Caco-2 (cell line): ENCODE measurements at places on chromosomes 1 and 21.

GRCh38 chr21:46253610-46254124 is 25.1 kb upstream of the LSS start:
- no peak for DNase-seq

DNA sequence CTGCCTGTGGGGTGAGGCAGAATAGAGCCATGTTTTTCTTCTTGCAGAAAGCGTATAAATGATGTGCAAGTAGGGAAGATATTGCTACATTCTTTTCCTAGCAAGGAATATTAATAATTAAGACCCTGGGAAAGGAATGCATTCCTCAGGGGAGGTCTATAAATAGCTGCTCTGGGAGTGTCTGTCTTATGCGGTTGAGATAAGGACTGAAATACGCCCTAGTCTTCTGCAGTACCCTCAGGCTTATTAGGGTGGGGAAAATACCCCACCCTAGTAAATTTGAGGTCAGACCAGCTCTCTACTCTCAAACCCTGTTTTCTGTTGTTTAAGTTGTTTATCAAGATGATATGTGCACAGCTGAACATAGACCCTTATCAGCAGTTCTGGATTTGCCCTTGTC is 155.9 kb upstream of the HMCN1 start:
- DNase-seq: no peak

DNA sequence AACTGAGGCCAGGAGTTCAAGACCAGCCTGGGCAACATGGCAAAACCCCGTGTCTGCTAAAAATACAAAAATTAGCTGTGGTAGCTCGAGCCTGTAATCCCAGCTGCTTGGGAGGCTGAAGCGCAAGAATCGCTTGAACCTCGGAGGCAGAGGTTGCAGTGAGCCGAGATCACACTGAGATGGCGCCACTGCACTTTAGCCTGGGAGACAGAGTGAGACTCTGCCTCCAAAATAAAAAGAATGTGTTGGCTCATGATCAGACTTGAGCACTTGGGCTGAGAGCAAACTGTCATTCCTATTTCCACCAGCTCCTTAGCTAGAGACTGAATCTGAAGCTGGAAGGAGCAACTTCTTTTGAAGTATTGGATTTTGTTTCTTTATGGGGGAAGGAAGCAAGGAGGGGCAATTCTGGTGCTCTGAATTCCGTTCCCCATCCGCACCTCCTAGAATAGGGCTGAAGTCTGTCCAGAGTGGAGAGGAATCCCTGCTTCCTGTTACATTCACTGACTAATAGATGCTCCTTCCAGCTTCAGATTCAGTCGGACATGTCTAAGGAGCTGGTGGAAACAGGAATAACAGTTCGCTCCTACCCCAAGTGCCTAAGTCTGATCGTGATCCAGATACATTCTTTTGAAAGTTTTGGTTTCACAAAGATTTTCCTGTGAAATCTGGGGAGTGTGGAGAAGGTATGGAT is 3.8 kb downstream of the ZNF672 start:
- peak; percentile 37 for DNase-seq

GRCh38 chr1:246642719-246643118 is 76.5 kb downstream of the CNST start:
- DNase-seq: no peak

GRCh38 chr1:96313216-96313615 is 408.4 kb upstream of the PTBP2 start:
- DNase-seq: no peak

DNA sequence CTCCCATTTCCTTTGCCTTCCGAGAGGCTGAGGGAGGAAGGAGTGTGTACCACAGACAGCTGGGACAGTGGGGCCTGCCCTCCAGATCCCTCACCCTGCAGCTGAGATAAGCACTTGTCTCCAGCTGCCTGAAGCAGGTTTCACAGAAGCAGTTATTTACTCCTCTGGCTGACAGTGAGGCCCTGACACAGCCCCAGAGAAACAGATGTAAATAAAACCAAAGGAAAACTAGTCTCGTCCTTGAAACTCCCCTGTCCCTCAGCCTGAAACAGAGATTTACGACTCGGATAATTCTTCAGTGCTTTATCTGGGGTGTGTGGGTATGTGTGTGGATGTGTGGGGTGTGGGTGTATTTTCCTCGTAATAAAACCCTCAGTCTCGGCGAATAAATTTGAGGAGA is 181.1 kb downstream of the IGSF21 start:
- no peak for DNase-seq

DNA sequence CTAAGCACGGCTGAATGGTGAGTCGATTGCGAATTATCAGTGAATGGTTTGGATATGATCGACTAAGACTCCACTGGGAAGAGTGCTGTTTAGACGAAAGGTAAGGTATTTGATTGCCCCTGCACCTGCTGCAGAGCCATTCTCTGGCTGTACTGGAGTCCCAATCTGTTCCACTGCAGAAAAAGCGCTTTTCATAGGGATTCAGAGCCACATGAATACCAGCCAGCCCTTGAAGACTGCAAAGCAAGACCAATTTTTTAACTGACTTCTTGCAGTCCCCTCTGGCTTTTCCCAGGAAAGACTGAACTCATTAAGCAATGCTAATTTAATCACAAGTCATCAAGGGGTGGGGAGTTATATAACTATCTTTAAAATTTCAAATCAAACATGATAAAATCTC is 1.3 kb downstream of the GREM2 start:
- DNase-seq: no peak

DNA sequence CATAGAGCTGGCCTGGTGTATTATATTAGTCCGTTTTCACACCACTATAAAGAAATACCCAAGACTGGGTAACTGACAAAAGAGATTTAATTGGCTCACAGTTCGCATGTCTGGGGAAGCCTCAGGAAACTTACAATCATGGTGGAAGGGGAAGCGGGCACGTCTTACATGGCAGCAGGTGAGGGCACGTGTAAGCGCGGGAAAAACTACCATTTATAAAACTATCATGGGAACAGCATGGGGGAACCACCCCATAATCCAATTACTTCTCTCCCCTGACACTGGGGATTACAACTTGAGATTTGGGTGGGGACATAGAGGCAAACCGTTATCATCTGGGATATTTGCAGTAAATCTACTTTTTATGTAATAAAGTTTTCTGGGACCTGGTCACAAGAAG is 6.8 kb downstream of the IER5 start:
- DNase-seq: no peak

GRCh38 chr1:62437273-62437940 is 558 bp downstream of the USP1 start:
- no peak for DNase-seq

DNA sequence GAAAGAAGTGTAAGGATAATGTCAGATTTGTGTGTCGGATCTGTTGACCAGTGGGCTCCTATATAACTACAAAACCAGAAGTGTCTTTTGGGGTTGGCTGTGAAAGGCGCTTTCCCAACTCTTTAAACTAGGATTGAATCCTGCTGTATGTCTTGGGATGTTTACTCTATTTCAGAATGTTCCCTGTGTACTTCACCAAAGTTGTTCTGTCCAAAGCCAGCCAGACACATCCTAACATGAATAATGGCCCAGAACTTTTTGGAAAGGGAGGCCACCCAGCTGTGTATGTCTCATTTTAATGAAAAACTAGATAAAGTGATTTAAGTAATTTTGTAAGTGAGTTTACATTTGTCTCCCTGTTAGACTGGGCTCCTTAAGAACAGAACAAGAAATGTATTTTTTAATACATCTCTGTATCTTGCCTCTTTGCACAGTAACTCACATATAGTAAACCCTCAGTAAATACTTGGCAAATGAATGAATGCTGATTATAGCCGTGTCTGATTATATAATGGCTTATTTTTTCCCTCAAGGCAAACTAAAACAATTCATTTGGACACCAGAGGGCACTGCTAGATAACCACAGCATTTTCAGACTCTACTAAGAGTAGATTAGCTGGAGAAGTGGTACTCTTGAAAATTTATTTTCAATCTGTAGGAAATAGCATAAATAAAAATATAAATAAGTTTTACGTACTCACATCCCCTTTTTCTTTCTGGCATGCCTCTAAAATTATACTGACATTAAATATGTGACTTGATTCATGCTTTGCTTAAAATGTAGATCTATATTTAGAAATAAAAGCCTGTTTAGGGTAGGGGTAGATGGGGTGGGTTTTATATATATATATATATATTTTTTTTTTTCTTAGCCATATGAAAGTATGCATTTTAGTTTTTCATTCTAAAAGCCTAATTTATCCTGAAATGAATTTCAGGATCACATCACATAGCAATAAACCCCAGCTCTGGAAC is 23.8 kb downstream of the TSEN15 start:
- DNase-seq: no peak

GRCh38 chr1:204894031-204894430 is 23.4 kb downstream of the NFASC start:
- no peak for DNase-seq

DNA sequence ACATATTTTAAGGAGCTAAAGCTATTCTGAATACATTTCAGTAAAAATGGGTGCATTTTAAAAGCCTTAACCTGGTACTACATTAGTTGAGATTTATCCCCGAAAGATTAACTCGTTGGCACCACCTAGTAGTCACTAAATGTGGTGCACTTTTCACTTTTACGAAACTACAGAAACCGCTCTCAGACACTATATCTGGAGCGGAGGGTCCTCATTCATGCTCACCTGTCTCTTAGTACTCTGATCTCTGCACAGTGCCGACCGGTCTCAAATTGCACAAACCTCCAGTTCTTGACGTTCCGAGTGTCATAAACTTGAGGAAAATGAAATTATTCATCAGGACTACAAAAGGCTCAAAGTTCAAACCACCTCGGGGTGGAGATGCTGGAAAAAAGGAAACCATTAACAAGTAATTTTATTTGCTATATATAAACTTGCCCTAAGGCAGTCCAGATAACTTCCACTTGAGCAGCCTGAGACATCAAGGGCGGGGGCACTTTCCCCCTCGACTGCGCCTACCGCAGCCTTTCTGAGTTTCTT is 722 bp downstream of the LZIC start:
- DNase-seq: peak; percentile 31

GRCh38 chr1:204337036-204337429 is 22.7 kb downstream of the PLEKHA6 start:
- no peak for DNase-seq

DNA sequence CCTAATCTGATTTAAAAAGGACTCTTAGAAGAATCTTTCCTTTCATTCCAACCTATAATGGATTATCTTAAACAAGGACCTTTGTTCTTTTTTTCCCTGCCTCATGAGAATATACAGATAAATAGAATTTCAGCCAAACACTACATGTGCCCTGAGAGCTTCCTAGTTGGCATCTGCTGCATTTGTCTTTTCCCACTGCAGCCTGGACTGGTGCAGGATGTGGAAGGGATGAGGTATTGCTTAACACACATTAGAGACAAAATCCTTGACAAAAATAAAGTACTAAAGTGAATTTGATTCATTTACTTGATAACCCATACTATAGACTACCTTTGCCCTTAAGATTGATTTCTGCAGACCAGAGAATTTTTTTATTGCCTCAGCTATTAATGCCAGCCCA is 59.5 kb downstream of the PALMD start:
- no peak for DNase-seq

- DNase-seq: no peak
Observed at GRCh38 chr1:46521414-46521813, 30.0 kb downstream of the KNCN start.

DNA sequence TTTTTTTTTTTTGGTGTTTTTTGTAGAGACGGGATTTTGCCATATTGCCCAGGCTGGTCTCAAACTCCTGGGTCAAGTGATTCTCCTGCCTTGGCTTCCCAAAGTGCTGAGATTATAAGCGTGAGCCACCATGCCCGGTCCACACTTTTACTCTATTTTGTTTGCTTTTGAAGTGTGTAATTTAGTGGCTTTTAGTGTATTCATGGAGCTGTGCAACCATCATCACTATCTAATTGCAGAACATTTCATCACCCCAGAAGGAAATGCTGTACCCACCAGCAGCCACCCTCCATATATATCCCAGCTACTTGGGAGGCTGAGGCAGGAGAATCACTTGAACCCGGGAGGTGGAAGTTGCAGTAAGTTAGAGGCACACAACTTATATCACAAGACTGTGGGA is 136.9 kb upstream of the ERRFI1 start:
- no peak for DNase-seq

DNA sequence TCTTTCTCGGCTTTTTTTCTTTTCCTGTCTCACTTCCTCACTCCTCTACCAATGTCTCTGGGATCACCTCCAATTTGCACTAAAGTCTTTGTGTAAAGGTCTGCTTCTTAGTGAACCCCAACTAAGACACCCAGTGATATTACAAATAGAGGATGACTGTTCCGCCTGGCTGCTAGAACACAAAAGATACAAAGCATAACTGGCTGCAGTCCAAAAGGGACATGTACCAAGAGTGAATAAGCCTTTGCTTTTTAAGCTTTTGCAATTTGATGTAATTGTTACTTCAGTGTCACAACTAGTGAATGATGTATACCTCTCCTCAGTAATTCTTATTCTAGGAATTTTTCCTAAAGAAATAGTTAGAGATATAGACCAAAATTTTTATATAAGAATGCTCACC is 82.8 kb upstream of the BEND5 start:
- no peak for DNase-seq

DNA sequence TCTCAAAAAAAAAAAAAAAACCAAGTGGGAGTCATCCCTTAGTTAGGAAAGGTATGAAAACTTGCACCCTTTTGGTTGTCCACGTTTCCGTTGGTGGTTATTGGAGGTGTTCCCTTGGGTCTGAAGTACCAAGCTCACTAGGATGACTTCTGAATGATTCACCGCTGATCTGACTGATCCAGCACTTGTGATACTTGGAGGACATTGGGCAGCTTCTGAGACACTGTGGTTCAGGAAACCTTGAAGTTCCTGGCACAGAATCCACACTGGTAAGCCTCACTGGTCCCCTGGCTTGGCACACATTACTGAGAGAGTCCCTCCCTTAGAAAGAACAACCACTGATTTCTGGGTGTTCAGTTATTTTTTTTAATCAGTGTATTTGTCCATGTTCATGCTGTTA is 91.9 kb downstream of the RYR2 start:
- DNase-seq: no peak

GRCh38 chr21:18985584-18985983 is 582.0 kb upstream of the TMPRSS15 start:
- DNase-seq: no peak

DNA sequence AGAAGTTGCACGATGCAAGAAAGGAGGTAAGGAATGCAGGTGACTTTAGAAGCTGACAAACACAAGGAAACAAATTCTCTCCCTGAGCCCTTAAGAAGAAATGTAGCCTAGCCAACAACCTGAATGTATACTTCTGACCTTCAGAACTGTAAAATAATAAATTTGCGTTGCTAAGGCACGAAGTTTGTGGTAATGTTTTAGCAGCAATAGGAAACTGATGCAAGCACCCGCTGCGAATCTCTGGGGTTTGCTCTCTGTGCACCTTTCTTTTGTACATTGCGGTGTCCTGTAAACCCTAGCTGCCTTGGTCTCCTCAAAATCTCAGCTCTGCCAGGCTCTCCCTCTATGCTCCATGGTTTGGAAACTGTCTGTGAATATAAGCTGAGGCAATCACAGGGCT is 15.1 kb downstream of the CD53 start:
- no peak for DNase-seq

- no peak for DNase-seq
Observed at GRCh38 chr1:66462313-66462712, 71.6 kb upstream of the SGIP1 start.

GRCh38 chr21:43881283-43881682 is 16.3 kb downstream of the AGPAT3 start:
- DNase-seq: no peak

GRCh38 chr1:101929343-101929742 is 67.4 kb downstream of the OLFM3 start:
- DNase-seq: no peak

GRCh38 chr1:64220241-64220640 is 16.8 kb downstream of the UBE2U start:
- no peak for DNase-seq

- DNase-seq: no peak
Observed at GRCh38 chr21:42049578-42050430, 21.3 kb upstream of the UMODL1 start.
